ENCODE measurements at places on chromosomes 3 and 15. TPM values are rescaled to one million over a fixed set of nuclear protein-coding genes. Genes with fewer than 3 reads are reported as not detected.
A peak's percentile ranks its signal among the peaks of the same experiment; 100 is the strongest.

- DNase-seq = no peak
These were observed 9.2 kb upstream of the MST1R start for GRCh38 chr3:49912881-49913281.

DNA sequence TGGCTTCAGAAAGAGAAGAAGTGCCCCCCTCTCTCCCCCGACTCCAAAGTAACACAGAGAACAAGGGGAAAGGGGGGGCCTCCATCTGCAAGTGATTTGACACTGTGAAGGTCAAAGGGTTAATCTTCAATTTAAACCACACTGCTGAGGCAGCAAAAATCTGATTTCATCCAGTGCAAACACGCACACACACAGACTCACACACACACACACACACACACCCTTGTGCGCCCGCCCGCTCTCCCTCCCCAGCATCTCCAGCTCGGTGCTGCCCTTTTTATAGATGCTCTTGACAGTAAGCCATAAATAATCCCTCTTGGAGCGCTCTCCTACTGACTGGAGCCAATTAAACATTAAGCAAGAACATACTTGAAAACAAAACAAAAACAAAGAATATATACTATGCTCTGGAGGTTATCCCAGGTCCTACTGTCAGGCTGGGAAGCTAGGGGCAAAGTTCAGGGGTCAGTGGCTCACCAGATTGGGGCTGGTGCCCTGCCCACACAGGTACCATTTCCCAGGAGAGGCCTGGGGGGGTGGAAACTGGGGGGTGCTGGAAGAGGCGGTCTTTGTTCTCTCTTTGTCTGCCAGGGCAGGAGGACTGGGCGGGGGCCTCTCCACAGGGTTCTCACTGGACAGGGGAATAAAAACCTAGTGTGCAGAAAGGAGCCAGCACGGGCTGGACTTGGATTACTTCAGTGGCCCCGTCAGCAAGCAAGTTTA, 16.3 kb downstream of the BMF start:
- DNase-seq = no peak

DNA sequence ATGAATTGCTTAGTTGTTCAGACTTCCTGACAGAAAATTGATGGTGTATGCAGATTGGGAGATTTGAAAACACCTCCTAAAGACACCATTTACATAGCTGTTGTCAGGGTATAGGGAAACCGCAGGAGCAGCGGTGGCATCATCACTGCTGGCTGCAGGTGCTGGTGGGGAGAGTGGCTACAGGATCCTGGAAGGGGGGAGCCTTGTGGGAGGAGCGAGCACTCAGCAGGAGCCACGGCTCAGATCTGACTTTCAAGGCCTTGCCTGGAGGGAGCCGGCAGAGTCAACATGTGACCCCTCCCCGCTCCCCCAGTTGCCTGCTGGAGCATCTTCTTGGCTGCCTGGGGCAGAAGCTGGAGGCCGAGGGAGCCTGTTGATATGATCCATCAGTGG, 26.1 kb downstream of the EDEM1 start:
- DNase-seq = no peak

- DNase-seq = no peak
These were observed 184.1 kb upstream of the TLE3 start for GRCh38 chr15:70281811-70282307.

DNA sequence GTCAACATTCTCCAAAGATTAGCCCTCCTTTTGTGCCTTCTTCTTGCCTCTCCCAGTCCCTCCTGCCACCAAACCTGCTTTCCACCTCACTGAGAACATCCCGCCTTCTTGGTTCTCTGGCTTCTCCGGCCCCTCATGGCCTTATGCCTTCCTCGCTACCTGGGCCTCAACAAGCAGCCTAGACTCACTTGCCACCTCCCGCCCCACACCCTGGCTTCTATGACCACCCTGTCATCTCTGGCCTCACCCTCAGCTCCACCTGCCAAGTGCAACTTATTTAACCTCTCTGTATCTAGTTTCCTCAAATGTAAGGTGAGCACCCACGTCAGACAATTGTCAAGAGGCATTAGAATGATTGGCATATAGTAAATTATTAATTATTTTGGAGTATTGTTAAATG, 68.8 kb upstream of the MEX3B start:
- DNase-seq = no peak

DNA sequence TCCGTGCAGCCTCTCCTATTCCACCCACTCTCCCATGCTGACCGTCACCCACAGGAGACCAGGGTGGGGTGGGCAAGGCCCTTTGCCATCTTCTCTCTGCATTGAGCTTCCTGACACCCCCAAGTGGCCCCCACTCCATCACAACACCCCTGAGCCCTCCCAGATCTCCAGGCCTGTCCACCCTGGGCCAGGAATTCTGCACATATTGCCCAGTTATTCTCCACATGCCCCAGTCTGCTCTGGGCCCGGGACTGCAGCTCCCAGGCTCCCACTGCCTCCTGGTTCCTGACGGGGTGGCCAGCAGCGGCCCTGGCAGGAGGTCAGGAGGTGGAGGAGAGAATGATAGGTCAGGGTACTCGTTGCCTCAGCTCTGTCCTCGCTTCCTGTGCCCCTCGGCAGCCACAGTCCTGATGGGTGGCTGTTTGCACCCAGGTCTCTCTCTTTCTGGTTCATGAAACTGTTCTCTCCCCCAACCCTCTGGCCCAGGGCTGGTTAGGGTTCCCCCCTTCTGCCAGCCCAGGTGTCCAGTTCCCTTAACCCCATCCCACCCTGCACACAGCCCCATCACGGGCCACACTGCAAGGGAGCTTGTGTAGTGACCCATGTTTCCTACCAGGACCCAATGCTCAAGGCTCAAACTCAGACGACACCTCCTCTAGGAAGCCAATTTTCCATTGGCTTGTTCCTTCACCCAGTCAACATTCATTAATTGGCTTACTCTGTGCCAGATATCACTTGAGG, 47.3 kb downstream of the IQSEC1 start:
- no peak for DNase-seq

Gene SPINK8
- total RNA-seq = not detected

- DNase-seq = no peak
These were observed 129.2 kb upstream of the PDZRN3 start for GRCh38 chr3:73753985-73754384.

DNA sequence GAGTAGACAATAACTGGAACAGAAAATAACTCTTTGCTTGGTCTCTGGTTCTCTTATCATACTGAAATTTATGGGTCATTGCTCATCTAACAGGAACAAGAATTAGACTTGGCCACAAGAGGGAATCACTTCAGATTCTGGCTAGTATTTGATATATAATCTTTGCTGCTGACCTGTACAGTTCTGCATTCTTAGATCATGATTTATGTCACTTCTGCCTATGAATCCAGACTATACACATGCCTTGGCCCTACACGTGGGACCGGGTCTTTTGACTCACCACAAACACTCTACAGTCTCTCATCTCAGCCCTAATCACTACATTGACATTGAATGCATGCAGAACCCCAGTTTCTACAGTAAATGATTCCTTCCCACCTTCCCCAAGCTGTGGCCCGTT, 162.5 kb upstream of the SOX2 start:
- no peak for DNase-seq

Gene EID1
- total RNA-seq = 192 TPM

DNA sequence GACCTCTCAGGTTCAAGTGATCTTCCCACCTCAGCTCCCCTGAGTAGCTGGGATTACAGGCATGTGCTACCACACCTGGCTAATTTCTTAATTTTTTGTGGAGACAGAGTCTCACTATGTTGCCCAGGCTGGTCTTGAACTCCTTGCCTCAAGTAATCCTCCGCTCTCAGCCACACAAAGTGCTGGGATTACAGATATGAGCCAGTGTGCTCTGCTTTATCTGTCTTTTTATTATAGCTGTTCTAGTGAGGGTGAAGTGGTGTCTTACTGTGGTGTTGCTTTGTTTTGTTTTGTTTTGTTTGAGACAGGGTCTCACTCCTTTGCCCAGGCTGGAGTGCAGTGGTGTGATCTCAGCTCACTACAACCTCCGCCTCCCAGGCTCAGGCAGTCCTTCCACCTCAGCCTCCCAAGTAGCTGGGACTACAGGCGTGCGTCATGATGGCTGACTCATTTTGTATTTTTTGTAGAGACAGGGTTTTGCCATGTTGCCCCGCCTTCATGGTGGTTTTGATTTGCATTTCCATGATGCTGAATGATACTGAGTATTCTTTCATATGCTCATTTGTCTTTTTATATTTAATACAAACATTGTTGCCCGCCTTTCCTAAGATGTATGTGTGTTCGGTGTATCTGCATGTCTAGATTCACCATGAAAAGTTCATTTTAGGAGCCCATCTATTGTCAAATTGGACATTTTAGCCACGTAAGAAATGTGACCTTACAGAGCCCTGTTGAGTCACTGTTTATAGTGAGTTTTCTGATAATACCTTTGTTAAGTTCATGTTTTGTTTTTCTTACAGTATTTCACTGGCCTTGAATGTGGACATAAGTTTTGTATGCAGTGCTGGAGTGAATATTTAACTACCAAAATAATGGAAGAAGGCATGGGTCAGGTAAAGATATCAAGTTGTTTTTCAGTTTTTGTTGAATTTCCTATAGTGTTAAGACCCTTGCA, 80.6 kb downstream of the ARIH1 start:
- DNase-seq = peak; percentile 63

Gene ZBBX
- not detected for total RNA-seq

DNA sequence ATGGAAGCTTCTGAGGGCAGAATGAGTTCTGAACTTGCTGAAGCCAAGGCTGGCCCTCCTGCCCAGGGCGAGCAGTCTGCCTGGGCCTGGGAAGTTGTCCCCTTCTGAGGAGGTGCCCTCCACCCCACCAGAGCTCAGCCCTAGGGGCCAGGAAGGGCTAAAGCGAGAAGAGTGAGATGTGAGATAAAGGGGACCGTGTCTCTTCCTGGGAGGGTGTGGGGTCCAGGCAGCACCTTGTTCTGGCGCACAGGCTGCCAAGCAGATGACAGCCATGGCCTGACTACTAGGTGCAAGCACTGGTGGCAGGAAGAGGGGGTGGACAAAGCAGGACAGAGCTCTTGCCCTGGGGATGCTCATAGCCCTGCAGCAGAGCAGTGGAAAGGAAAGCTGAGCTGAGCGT, 3.7 kb downstream of the PAK6 start:
- no peak for DNase-seq

GRCh38 chr3:32467333-32468070, 35.1 kb downstream of the CMTM6 start:
- peak; percentile 94 for DNase-seq

- no peak for DNase-seq
These were observed 72.7 kb downstream of the TJP1 start for GRCh38 chr15:29749365-29750086.

Gene HESX1
- 0.63 TPM for total RNA-seq

- no peak for DNase-seq
These were observed 60.8 kb upstream of the HES1 start for GRCh38 chr3:194075088-194075615.

GRCh38 chr15:48856942-48857341, 21.0 kb upstream of the EID1 start:
- DNase-seq = no peak

DNA sequence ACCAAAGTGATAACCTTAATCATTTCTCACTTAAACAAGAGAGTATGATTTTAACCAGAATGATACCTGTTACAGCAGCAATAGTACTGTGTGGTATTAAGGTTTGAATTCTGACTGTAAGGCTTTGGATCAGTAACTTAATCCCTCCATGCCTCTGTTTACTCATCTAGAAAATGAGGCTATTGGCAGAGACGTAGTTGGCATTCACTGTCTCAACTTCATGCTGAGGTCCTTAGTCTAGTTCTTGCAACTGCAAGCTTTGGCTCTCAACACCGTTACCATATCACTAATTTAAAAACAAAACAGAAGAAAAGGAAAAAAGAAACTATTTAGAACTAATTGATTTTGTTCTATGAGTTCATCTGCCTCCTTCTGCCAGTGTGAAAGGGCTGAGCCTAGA, 875.4 kb downstream of the MCTP2 start:
- no peak for DNase-seq

GRCh38 chr3:16130066-16130465, 44.4 kb upstream of the GALNT15 start:
- DNase-seq = no peak

DNA sequence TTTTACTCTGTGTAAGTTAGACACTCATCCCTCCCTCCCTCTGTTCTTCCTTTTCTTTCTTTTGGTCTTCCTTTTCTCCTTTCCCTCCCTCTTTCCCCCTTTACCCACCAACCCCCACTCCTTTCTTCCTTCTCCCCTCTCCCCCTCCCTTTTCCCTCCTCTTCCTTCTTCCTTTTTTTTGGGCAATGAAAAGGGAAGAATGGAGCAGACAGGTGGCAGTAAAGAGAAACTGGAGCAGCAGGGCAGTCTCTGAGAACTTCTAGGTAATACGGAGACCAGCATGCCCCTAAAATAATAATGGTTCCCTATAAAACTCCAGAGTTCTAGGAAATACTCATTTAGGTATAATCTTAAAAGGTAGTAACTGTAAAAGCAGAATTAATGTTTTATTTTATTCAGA, 11.4 kb upstream of the GPR171 start:
- DNase-seq = no peak

Gene OR5H6
- not detected for total RNA-seq

GRCh38 chr3:190433626-190434025, 16.1 kb downstream of the TMEM207 start:
- DNase-seq = no peak

DNA sequence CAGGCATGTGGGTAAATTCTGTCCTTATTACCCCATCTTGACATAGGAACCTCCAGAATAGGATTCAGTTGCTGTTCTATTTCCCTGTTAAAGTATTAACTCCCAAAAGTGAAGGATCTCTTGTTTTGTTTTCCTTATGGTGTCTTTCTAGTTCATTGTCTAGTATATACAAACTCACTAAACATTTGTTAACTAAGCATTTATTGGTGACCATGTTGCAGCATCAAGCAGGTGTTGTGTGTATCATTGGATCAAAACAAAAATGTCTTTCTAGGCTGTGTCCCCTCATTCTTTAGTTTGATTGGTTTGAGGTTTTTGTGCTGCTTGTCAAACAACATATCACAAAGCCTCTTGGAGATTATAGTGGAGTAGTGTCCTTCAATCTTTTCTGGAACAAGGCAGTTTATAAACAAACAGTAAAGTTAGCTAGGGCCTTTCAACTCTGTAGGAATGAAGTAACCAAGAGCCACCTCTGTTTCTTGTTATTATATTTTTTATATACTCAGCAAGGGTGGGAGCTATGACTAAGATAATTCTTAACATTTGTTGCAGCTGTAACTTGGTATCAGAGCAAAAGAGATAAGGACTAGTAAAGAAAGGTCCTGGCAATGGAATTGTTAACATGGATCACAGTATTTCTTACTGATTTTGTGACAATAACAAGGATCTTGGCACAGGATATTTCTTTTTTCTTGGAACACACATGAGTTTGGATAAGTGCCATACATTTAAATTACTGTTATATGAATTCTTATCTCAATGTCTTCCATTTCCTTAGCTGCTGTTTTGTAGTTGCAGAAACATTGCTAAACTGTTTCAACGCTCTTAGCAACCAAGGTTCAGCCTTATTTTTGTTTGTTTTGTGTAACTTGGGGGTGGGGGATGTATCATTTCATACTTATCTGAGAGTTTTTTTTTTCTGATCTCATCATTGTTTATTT, 49.3 kb downstream of the TMOD3 start:
- no peak for DNase-seq

Gene HYAL1
- 0.28 TPM for total RNA-seq

- DNase-seq = peak; percentile 86
These were observed 1.4 kb downstream of the CD200R1 start for GRCh38 chr3:112973325-112974177.

GRCh38 chr3:62803276-62803675, 71.9 kb downstream of the CADPS start:
- no peak for DNase-seq

GRCh38 chr3:150793641-150794040, 30.7 kb upstream of the SIAH2 start:
- no peak for DNase-seq

GRCh38 chr15:98428253-98428989, 219.9 kb upstream of the IGF1R start:
- peak; percentile 91 for DNase-seq

Gene ALDH1A3
- not detected for total RNA-seq

- no peak for DNase-seq
These were observed 15.7 kb downstream of the KCNMB2 start for GRCh38 chr3:178551916-178552321.

Data from activated CD4-positive, alpha-beta T cell treated with anti-CD3 and anti-CD28 coated beads, Interleukin-2, amount 10 ng/mL, durations not matched to agents 24 days and 14 days (primary cell).